Activated CD4-positive, alpha-beta T cell treated with anti-CD3 and anti-CD28 coated beads for 4 hours (primary cell): ENCODE measurements at places on chromosomes 6 and 20.
A peak's percentile ranks its signal among the peaks of the same experiment; 100 is the strongest.

DNA sequence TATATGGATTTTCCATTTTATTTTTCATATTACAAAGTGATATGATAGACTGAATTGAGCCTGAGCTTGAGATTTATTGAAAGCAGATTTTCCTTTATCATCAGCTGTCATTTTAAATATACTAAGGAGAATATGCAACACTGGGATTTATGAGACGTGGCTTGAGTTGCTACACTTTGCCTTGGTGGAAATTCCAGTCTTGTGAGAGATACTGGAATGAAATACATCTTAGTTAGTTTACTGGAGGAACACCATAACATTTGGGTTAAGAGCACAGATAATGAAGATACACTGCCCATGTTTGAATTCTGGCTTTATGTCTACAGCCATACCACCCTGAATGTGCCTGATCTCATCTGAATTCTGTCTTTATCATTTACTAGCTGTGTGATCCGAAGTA, 86.5 kb upstream of the IFNGR1 start:
- no peak for DNase-seq

DNA sequence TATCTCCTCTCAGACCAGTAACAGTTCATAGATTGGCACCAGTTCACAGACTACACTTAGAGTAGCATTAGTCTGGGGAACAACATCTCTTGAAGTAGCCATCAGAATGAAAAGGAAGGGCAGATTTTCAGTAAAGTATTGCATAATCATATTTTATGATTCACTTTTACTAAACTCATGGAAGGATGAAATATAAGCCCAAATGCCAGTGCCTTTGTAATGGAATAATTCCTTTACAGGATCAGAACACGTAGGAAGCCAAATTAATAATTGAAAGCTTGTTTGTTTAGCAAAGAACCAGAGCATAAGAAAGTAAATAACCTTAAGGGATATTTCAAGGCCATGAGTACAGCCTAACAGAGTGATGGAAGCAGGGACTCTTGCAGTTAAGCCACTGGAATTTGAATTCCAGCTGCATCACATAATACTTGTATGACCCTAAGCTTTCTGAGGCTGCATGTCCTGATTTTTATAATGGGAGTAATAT, 11.4 kb upstream of the LOC128125822 start:
- DNase-seq = no peak

GRCh38 chr6:167840526-167841179, 13.9 kb downstream of the AFDN start:
- DNase-seq = no peak

GRCh38 chr6:69994251-69994650, 127.9 kb downstream of the COL19A1 start:
- DNase-seq = no peak

DNA sequence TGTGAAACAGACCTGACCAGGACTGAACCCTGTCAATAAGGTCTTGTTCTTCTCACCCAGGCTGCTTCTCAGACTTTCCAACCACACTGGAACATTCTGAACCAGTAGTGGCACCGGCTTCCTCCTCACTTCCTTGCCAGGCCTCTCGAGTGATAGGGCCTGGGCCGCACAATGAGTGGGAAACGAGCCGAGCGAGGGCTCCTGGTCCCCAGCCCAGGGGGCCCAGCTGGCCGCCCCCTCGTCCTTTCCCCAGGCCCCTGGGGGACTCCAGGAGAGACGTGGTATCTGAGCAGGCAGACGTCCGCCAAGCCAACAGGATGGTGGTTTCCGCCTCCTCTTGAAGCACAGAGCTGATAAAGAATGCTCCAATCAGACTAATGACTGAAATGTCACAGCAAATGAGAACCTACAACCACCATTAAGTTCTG, 117.9 kb downstream of the GMDS start:
- DNase-seq = peak; percentile 34

DNA sequence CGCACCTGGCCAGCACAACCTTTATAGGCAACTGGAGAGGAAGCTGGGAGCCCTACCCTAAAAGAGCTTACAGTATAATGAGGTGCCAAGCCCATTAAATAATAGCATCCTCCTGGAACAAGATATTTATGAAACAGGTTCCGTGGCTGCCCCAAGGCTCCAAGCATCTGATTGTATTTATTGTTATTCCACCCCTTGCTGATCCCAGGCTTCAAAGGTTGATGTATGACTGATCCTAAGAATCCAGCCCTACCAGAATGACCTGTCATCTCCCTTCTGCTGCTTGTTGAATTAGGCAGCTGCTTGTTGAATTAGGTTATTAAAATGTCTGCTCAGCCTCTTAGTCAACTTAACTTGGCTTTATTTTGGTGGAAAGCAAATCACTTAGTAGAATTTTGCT, 35.2 kb upstream of the SASH1 start:
- DNase-seq = no peak

DNA sequence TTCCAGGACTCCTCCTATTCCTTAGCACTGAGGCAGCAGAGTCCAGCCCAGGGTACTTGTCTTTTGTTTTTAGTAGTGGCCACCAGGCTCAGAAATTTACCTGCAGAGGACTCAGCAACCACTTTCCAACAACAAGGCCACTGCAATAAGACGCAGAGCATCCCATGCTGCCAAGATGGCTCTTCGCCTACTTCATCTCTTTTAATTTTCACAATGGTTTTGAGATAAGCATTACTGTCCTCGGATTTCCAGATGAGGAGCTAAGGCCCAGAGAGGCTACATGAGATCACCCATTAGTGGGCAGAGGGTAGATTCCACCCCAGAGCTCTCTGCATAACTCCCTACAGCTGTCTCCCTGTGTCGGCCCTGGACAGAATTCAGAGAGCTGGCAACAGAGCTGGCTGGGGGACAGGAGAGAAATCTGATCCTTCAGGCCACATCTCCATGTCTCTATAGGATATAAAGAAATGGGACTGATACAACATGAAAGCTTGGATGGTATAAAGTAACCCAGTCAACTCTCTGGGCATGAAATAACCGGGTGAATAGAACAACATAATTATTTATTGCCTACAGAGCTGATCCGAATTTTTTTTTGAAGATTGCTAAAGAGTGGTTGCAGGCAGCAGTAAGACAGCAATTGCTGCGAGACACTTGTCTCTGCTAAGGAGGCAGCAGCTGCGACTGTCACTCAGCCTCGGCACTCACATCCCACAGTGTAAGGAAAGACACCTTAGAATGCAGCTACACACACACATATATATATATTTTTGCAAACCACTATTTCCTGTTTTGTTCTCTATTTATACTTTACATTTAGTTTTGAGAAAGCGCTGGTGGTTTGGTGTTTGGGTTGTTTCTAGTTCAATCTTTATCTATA, 37.2 kb downstream of the SCML4 start:
- peak; percentile 15 for DNase-seq

DNA sequence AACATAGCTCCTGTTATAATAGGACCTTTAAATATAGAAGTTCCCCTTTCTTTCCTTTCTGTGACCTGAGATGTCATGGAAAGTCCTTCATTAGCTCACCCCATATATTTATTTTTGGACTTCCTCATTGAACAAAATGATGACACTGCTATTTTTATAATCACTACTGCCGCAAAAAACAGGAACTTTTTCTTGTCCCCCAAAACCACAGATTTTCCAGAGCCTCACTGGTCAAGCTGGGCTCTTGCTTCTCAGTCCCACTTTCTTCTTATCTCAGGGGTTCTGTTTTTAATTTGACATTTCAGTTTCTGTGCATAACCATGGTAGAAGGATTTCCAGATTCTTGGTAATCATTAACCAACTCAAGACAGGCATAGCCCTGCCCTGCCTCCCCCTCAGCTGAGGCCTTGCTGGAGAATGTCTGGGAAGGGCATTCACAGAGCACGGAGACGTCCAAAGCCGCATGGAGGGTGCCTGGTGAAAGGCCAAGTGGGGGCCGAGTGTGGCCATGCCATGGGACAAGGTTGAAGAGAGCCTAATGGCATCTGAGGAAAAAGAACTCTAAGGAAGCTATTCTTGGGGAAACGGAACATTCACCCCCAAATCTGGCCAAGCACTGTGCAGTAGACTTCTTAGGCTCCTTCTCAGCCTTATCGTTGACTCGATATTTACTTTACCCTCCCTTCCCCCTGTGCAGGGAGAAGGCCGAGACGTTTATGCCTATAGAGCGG, 73.7 kb downstream of the EDN1 start:
- no peak for DNase-seq

- no peak for DNase-seq
Measured at GRCh38 chr6:125700581-125701353, 48.7 kb upstream of the HEY2 start.

DNA sequence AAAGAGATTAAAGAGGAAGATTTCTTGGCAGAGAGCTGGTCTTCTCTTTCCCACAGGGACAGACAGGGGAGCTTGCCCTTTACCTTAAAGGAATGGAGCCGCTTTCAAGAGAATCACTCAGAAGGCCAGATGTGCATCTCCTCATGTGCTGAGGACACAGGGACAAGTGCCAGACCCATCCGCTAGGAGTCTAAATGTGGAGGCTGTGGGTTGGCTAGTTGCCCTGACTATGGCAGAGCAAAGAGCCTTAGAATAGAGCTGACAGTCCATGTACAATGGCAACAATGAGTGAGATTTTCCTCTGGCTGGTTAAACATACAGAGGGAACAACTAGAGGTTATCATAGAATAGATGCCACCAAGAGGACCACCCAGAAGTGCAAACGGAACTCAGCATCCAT, 7.3 kb upstream of the DOK5 start:
- DNase-seq = no peak

- no peak for DNase-seq
Measured at GRCh38 chr6:111664565-111665030, 58.9 kb upstream of the TRAF3IP2 start.

DNA sequence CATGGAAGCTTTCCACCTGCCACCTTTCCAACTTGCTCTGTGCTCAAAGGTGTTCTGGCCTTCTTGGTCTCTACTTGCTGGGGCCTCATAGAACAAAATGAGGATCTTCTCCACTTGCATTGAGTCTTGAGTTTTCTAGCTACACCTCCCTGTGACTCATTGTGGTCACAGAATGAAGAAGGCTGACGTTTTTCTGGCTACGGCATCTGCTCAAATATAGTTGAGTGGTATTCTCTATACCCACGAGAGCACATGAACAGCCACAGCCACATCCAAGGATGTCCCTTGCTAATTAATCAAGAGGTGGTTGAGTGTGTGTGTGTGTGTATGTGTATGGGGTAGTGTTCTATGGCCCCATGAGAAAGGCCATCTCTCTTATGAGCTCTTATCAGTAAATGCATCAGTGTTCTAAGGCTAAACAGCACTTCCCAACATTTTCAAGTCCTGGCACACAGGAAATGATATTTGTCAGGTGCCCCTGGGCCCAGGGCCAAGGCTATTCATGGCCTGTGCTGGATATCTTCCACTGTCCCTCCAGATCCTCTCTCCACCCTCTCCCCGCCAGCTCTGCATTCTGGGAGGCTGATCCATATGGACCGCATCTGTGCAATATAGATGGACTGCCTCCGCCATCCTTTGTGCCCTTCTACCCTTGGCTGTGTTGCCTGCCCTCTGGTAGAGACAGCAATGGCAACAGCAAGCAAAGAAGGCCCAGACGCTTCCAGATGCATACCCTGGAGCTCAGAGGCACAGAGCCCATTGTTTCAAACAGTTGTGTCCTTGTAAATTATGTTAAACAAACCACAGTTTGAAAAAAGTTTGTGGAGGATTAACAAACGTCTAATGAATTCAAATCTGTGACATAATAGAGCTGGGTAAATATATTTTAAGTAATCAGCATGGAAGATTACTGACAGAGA, 150.2 kb downstream of the LRFN2 start:
- no peak for DNase-seq

DNA sequence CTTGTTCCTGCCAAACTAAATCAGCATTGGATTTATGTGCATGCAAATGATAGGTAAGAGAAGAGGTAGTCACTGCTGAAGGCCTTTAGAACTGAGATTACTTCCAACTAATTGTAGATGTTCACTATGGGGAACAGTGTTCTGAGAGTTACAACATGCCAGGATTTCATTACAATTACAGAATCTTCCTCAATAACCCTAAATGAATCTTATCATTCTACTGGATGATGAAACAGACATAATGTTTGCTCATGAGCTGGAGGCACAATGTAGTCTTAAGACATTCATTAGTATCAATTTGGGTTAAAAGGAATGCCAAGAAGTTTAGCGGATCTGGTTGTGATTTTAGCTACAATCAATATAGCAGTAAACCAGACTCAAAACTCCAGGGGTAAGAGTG, 248.9 kb upstream of the THEMIS start:
- no peak for DNase-seq

DNA sequence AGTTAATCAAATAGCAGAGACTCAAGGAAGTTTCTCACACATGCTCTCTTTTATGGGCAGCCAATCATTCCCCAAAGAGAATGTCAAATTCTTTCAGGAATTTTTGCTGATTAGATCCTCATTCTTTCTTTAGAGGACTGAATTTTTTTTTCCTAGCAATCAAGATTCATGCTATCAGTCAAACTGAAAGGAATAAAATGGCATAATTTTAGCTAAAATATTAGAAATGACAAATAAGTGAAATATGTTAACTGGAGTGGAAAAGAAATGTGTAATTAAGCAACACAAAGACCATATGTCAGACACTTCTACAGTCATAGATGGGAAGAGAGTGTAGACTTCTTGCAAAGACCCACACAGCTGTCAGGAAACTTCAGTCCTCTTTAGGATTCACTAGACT, 242.3 kb upstream of the RNF217 start:
- no peak for DNase-seq

DNA sequence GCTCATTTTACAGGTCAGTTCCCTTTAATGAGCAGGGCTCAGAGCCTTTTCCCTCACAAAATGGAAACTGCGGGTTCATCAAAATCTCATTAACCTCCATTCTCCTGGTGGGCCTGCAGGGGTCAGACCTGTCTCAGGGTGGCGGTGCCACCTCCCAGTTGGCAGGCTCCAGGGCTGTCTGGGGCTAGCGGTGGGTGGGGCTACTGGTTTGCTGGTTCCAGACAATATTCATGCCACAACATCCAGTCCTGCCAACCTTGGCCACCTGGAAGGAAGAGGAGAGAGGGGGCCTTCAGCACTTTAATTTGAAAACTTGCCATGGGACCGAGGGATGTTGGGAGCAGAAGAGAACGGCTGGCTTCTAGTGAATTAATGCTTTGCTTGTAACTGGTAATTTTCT, 41.9 kb upstream of the CTNNBL1 start:
- no peak for DNase-seq

DNA sequence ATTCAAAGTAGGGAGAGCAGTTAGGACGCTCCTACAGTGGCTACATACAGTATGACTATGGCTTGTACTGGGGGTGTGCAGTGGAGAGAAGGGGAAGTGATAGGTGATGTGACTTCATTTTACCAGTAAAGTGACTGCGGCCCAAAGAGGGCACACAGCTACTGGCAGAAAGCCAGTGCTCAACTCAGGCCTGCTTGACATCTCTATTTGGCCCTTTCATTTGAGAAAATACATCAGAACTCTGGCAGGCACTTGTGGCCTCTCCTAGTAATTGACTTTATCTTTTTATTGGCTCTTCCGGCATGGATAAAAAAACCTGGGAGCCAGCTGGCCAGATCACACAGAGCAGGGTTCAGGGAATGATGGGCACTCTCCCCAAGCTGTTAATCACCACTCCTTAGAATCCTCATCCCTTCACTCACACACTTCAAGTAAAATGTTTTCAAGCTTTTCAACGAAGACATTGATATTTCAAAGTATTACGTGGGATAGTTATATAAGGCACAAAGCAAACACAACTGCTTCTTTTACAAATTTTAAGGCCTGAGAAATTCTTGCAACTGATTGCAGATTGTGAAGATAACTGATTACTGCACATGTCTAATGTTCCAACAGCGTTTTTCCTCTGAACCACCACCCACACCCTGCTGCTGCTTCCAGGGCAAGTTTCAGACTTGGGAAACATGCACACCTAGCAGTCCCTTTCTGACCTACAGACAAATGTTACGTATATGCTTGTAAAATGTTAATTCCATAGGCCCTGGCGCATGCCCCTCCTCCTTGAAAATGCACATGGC, 73.5 kb downstream of the TNFRSF21 start:
- no peak for DNase-seq

GRCh38 chr6:166202321-166202733, 34.7 kb upstream of the TBXT start:
- DNase-seq = no peak
